Suprapubic skin (tissue), 4 donors: ENCODE measurements at places on chromosomes 12 and 14.

GRCh38 chr12:112906712-112907414 lies at the start of gene OAS1:
TSS of gene OAS1 (plus strand) at chr12:112906962. CDS start at chr12:112907040, 78 bp downstream.
- DNase-seq = no peak

- no peak for DNase-seq
These were observed 17.5 kb downstream of the AREL1 start for GRCh38 chr14:74695406-74695805.

DNA sequence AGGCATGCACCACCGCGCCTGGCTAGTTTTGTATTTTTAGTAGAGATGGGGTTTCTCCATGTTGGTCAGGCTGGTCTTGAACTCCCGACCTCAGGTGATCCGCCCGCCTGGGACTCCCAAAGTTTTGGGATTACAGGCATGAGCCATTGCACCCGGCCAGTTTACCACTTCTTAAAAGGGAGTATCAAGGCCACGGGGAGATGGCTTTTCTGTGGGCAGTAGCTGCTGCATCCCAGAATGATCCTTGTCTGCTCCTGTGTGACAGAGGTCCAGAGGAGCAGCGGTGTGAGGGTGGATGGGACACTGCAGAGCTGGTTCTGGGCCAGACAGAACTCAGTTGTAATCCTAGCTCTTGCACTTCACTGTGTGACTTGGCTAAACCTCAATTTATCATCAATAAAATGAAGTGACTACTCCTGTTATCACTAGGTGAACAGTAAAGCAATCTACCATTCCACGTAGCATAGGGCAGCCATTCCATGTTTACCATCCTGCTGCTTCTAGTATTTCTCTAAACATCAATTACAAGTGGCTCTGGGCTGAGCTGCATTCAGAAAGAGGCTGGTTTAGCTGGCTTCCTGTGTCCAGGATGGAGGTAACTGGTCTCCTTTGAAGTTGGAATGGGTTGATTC lies 3.0 kb upstream of the NPFF start:
- DNase-seq = peak; percentile 43

- no peak for DNase-seq
These were observed 23.6 kb downstream of the ZNF664 start for GRCh38 chr12:123996581-123996980.

DNA sequence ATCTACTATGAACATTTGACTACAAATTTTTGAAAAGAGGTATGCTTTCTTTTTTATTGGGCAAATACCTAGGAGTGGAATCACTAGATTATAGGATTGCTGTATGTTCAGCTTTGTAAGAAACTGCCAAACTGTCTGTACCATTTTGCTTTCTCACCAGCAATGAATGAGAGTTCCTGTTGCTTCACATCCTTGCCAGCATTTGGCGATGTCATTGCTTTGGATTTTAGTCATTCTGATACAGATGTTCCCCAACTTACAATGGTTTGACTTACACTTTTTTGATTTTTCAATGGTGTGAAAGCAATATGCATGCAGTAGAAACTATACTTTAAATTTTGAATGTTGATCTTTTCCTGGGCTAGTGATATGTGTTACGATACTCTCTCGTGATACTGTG lies 328.7 kb downstream of the RAD51B start:
- no peak for DNase-seq

GRCh38 chr12:59085690-59086089 lies 165.4 kb upstream of the LRIG3 start:
- no peak for DNase-seq

- DNase-seq = no peak
These were observed 30.4 kb downstream of the ARMH4 start for GRCh38 chr14:58121530-58122186.

DNA sequence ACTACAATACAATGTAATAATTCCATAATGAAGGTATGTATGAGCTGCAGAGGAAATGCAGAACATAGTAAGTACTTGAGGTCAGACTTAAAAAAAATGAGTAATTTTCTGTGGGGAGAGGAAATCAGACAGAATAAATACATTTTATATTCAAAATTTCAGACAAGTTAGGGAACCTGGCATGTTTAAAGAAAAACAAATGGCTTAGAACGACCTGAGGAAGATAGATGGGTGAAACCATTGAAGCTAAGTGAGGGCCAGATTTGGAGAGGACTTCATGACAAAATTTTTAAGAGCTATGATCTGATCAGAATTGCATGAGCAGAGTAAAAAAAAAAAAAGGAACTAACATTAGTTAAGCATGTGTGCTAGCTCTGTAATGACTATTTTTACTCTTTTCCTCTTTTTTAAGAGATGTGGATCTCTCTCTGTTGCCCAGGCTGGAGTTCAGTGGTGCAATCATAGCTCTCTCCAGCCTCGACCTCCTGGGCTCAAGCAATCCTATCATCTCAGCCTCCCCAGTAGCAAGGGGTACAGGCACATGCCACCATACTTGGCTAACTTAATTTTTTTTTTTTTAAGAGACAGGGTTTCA lies 157.6 kb upstream of the PDE3A start:
- DNase-seq = no peak

DNA sequence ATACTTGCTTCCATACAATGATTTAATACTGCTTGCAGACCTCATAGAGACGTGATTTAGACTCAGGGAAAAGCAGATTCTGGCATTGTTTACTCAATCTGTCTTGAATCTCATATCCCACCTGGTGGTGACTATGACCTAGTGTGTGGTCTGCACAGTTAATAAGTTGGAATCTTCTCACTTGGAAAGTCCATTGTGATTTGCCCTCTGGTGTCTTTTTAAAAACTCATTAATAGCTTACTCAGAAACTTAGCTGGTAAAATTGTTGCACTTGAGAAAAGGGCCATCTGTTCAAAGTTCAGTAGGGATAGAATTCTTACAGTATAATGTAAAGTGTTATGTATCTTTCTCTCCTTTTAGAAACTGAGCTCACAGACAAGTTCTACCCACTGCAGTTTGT lies 106.0 kb downstream of the PELI2 start:
- no peak for DNase-seq

DNA sequence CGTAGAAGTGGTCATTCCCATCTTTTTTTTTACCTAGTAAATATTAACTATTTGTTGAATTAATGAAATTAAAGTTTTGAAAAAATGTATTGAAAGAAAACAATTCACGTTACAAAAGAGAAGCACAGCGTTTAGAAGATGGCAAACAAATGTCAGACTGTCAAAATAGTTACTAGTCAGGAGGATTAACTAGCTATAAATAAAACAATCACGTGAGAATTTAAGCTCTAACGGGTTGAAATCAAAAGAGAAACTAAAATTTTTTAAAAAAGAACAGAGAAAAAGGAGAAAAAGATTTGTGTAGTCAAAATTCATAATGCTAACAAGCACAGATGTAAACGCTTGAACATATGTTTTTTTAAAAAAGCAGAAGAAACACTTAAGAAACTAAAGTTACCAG lies 26.4 kb downstream of the DDHD1 start:
- no peak for DNase-seq

GRCh38 chr12:70590051-70590450 lies 47.2 kb downstream of the PTPRB start:
- DNase-seq = no peak

GRCh38 chr14:22336031-22336430 lies 253.0 kb downstream of the DAD1 start:
- no peak for DNase-seq

DNA sequence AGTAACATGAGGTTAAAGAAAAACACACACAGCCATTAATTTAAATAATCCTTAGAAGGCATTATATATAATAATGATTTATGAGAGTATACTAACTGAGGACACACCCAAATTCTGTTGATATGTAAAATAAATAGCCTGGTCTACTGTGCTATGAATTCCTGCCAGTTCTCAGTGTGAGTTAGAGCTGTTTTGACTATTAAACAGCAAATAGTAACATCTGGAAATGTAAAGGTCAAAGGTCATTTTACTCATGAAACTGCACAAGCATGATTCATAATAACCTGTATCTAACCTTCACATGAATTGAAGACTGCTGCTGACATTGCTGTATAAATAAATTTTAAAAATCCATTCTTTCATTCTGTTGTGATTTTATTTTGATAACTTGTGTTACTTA lies 966.7 kb downstream of the SLC6A15 start:
- DNase-seq = no peak

GRCh38 chr14:36901861-36902260 lies 240.2 kb downstream of the PAX9 start:
- no peak for DNase-seq

- DNase-seq = no peak
These were observed 24.2 kb downstream of the GOLGA3 start for GRCh38 chr12:132804426-132804861.

GRCh38 chr12:122835750-122836026 lies 431 bp downstream of the HIP1R start:
- DNase-seq = no peak

GRCh38 chr12:90100579-90100978 lies 391.9 kb upstream of the ATP2B1 start:
- no peak for DNase-seq

DNA sequence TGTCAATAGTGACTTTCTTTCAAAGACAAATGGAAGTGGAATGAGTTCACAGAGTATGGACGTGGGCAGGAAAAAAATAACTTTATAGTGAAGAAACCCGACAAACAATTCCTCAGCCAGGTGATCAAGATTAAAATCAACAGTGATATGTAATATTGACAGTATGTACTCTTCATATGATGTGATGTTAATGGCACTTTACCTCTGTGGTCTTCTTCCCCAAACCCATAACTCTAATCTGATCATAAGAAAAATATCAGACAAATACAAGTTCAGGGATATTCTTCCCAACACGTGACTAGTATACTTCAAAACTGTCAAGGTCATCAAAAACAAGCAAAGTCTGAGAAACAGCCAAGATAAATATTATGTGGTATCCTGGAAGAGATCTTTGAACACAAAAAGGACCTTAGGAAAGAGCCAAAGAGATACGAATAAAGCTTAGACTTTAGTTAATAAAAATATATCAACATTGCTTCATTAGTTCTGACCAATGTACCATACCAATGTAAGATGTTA lies 215.5 kb downstream of the PPFIA2 start:
- no peak for DNase-seq

- no peak for DNase-seq
These were observed 155.6 kb downstream of the SLC6A15 start for GRCh38 chr12:84756961-84757360.

DNA sequence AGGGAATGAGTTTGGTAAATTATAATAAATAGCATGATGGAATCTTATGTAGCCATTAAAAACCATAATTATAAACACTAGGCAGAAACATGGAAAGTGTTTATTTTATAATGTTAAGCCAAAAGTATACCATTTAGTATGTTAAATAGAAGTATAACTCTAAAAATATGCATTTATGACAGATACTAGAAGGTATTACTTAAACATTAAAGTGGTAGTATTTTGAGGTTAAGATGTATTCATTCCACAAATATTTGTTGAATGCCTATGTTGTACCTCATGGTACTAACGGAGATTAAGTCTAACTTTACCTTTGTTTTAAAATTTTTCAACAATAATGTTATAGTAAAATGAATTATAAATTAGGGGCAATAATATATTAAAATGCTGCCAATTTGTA lies 24.1 kb downstream of the TTC8 start:
- DNase-seq = no peak

DNA sequence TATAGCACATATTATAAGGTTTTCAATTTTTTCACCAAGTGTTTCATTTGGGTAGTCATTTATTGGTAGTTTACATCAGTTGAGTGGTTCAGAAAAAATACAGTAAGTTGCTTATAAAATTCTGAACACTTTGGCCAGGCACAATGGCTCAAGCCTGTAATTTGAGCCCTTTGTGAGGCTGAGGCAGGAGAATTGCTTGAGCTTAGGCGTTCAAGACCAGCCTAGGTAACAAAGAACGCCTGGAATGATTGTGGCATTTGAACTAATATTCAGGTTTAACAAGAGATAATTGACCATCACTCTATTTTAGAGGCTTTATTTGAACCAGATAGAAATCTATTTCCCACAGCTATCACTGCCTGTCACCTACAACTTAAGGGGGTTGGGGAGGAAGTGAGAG lies 22.7 kb downstream of the HIF1A start:
- no peak for DNase-seq

DNA sequence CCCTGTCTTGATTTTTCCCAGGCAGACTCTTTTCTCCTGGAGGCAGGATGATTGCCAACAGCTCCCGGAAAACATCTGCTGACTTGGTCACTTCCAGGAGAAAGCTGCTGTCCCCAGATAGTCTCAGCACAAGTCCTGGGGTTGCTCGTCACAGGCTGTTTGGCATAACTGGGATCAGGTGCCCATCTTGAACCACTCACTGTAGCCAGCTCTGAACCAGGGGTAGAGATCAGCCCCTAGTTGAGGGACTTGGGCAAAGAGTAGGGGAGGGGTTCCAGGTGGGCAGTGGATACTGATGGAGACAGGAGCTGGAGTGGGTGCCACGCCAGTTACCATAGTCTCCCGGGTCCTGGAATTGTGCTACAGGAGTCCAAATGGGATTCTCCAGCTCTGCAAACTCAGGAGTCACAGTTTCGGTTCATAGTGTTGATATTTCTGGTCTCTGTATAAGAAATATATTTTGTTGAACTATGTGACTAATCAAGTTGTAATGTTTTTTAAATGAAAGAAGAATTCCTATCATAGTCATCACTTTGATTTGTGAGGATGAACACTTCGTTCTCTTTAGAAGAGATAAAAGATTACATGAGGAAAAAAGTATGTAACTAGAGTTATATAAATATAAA lies 1154.5 kb downstream of the AACS start:
- DNase-seq = no peak

GRCh38 chr12:8038659-8039114 lies 6.2 kb downstream of the FOXJ2 start:
- DNase-seq = no peak
